Uterus (tissue), 4 donors: ENCODE measurements at places on chromosomes 5 and 9. TPM values are rescaled to one million over a fixed set of nuclear protein-coding genes. Genes with fewer than 3 reads are reported as not detected.

Gene MARCOL
- total RNA-seq, result not detected

Gene SLC1A3
- 5.6 TPM for total RNA-seq

Gene NUTM2G
- not detected for total RNA-seq

Gene ITGA2
- total RNA-seq, result 7.0 TPM

Gene AOPEP
- total RNA-seq, result 428 TPM

Gene THG1L
- total RNA-seq, result 29.2 TPM

Gene FBP2
- not detected for total RNA-seq

Gene ELOVL7
- 1.5 TPM for total RNA-seq

Gene C9orf153
- 1.8 TPM for total RNA-seq

Gene SLC30A5
- total RNA-seq, result 96.3 TPM

Gene STOM
- total RNA-seq, result 143 TPM

DNA sequence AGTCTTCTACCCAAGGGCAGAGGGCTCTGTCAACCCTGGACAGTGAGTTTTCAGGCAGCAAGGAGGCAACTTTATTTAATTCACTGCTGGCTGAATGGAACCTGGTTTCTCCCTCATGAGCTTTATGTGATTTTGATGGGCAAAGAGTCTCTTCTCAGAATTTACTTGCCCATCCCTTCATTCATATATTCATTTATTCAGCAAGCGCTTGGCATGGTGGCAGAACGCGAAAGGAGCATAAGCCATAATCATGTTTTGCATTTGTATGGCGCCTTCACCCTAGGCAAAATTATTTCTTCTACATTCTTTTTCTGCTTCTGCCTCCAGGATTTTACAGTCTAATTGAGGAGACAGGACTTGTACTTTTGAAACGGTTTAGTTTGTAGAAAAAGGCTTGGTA lies 8.0 kb downstream of the DELE1 start:
- no peak for DNase-seq

GRCh38 chr5:28284788-28285187 lies 1246.4 kb upstream of the CDH9 start:
- DNase-seq, result no peak

GRCh38 chr9:14441976-14442651 lies 128.2 kb upstream of the NFIB start:
- DNase-seq, result no peak

DNA sequence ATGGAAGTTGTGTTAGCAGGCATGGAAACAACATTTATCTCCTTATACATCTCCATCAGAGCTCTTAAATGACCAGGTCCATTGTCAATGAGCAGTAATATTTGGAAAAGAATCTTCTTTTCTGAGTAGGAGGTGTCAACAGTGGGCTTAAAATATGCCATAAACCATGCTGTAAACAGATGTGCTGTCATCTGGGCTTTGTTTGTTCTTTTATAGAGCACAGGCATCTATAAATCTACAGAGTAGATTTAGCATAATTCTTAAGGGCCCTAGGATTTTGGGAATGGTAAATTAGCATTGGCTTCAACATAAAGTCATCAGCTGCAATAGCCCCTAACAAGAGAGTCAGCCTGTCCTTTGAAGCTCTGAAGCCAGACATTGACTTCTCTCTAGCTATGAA lies 7.7 kb upstream of the HRCT1 start:
- no peak for DNase-seq

DNA sequence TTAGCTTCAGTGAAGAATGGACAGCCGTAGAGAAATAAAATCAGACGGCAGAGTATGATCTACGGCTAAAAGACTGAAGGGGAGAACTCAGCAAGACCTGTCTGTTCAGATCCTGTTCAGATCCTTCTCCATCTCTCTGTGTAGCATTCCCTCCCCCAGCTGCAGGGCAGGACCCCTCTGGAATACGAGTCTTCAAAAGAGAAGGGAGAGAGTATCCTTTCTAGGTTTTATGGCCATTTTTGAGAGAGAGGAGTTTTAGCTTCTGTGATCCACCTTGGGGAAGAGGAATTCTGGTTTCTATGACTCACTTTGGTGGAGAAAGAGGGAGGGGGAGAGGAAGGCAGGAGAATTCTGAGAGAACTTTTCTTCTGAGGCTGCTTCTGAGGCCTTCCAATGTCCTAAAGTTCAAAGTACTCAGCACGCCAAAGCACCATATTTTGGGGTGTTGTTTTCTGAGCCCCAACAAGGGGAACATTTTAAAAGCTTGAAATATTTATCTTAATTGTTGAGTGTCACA lies 194.4 kb upstream of the TLE4 start:
- DNase-seq, result no peak

- DNase-seq, result no peak
These were observed 50.7 kb downstream of the CFAP95 start for GRCh38 chr9:69871118-69871834.

GRCh38 chr9:91995000-91995655 lies 45.1 kb upstream of the ROR2 start:
- DNase-seq, result no peak

DNA sequence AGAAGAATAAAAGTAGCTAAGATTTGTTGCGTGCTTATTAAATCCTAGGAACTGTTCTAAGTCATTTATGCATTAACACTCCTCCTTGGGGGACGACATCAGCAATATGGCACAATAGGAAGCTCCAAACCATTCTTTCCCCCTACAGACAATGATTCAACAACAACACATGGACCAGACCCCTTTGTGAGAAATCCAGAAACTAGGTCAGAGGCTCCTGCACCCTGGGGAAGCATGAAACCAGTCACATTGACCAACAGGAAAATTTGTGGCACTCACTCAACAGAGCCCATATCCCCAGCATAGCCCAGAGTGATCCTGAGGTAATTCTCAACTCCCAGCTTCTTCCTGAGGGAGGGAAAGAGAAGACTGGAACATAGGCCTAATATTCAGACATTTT lies 294.4 kb downstream of the HINT1 start:
- DNase-seq, result no peak

GRCh38 chr5:119522841-119523240 lies 70.5 kb downstream of the HSD17B4 start:
- DNase-seq, result no peak

DNA sequence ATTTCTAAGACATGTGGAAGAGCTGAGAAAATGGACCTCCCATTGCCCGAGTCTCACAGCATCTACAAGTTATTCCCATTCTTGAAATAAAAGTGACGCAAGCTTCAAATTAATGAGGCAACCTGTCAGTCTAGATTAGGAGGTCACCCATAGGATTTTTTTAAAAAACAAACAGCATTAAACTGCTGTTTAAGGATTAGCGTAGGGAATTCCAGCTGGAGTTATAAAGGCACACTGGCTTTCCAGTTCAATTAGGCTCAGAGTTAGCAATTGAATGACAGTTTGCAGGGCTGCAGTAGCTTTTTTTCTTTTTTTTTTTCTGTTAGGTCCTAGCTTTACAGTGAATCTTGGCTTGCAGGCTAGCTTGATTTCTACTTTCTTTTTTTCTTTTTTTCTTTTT lies 16.2 kb downstream of the PRKACG start:
- DNase-seq, result no peak

GRCh38 chr9:129077236-129077635 lies 3.7 kb upstream of the DOLPP1 start:
- no peak for DNase-seq

DNA sequence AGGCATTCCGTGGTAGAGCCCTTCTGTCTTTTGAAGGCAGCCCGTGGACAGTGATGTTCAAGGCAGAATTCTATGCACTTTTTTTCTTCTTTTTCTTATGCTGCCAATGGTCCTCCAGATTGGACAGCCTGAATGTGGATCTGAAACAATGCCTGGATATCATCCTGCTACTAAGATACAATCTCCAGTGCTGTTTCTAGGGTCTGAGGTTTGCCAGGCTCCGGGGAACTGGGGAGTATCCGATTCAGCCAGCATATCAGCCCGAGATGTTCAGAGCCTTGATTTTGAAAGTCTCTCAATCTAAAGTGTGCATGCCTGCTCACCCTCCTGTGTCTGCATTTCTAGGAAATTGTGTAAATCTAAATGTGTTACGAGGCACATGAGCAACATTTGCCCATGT lies 103.8 kb upstream of the WWC1 start:
- DNase-seq, result no peak

DNA sequence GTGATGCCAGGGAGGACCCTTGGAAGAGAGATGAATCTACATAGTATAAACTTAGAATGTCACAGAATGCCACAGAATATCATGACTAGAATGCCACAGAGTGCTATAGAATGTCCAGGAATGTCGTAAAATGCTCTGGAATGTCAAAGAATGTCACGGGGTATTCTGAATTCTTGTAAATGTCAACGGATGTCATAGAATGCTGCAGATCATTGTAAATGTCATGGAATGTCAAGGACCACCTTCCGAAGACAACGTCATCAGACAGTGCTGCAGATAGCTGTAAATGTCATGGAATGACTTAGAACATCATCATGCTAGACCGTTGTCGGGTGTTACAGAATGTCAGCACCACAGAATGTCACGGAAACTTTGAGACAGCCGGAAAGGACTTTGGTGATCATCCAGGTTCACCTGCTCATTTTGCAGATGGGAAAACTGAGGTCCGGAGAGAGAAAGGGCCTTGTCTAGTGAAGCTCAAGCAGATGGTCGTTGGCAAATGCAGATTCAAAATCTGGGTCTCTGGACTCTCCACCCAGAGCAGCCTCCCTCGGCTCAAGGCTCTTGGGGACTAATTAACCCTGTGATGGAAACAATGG lies 117.1 kb downstream of the LHX2 start:
- DNase-seq, result no peak

DNA sequence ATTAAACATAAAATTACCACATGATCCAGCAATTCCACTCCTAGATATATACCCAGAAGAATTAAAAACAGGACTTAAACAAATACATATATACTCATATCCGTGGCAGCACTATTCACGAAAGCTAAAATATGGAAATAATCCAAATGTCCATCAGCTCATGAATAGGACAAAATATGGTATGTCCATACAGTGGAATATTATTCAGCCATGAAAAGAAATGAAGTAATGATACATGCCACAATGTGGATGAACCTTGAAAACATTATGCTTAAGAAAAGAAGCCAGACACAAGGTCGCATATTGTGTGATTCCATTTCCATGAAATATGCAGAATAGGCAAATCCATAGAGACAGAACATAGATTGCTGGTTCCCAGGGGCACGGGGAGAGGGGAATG lies 24.8 kb upstream of the AFAP1L1 start:
- DNase-seq, result no peak

- no peak for DNase-seq
These were observed 261.6 kb downstream of the NFIB start for GRCh38 chr9:14052359-14052758.
